ENCODE measurements at places on chromosomes 4 and X.
A peak's percentile ranks its signal among the peaks of the same experiment; 100 is the strongest.

DNA sequence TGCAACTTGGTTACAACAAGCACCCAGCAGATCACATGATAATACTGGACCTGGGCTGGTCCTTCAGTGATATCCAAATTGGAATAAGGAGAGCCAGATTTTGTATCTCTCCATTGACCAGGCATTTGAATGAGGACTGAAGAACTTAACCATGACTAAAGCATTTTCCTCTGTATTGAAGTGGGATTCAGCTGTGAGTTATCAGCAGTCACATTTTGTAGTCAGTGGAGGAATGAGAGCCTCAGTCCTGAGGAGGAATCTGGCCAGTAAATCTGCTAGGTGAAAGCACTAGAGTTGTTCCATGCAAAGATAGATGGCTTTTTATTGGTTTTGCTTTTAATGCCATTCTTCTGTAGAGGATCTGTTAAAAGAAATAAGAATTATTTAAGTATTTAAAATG lies 1506.0 kb downstream of the PCDH7 start:
- no peak for DNase-seq

DNA sequence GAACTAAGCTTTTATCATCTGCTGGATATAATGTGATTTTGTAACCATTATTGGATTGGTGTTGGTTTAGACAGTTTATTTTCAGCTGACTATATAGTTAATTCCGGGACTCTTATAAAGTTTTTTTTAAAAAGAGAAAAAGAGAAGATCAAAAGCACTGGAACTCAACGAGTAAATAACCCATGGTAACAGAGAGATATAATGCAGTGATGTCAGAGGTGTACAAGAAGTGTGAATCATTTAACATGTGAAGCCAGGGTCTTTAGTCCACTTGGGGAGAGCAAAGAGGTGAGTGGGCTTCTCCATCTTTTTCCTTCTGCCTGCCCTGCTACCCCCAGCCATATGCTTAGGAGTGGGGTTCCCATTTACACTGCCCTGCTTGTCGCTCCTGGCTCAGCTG lies 3.2 kb downstream of the TMEM165 start:
- no peak for DNase-seq

- no peak for DNase-seq
These were observed 7.4 kb upstream of the HPRT1 start for GRCh38 chrX:134452596-134452995.

DNA sequence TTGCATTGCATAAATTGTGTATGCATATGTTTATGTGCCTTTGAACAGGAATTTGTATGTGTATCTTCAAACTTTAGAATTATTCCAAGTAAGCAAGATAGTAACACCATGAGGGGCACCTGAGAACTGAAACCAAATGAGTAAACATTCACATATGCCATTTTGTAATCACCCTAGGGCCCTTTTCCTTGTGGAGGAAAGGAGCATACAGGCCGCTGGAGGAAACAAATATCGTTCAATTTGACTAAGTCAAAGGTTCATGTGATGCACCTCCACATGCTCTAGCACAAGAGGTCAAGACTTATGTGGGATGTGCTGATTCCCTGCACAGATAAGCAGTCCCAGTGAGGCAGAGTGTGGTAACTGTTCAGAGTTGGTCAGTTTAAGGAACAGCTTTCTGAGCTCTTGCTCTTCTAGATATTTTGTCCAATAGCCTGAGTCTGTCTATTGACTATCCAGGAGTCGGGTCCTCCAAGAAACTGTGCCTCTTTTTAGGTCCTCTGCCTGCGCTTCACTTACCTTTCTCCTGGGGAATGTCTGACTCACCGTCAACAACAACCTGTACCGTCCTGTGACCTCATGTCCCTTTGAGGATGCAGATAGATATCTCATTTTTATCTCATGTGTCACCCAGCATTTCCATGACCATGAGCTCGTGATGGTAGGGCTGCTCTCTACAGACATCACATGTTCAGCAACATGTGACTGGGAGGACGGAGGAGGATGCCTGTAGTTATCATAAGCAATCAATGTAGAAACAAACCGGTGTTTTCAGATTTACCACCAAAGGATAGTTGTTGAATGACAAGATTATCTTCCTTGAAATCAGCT lies 196.9 kb downstream of the NWD2 start:
- DNase-seq = no peak

GRCh38 chrX:8037593-8038348 lies 110.6 kb upstream of the PNPLA4 start:
- peak; percentile 2 for DNase-seq

Data from fibroblast of skin of abdomen (primary cell).